Activated gamma-delta T cell treated with anti-CD3 and anti-CD28 coated beads, Interleukin-2, amount 50 U/mL, for 16 hours (primary cell): ENCODE measurements at places on chromosomes 3 and 15.

DNA sequence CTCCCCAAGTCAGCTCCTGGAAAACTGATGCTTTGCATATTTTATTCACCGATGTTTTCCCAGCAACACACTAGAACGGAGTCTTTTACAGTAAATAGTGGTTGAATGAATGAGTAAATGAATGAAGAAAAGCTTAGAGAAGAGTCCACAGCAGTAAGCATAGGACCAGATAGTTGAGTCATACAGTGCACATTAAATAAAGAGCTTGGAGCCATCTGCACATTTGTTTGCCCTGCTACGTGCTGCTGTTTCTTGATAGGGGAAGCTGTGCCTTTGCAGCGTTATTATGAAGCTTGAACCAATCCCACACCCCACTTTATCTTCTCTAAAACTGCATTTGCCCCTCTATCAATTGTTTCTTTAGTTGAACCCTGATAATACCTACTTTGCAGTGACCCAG lies 1.2 kb downstream of the FAM98B start:
- no peak for DNase-seq

DNA sequence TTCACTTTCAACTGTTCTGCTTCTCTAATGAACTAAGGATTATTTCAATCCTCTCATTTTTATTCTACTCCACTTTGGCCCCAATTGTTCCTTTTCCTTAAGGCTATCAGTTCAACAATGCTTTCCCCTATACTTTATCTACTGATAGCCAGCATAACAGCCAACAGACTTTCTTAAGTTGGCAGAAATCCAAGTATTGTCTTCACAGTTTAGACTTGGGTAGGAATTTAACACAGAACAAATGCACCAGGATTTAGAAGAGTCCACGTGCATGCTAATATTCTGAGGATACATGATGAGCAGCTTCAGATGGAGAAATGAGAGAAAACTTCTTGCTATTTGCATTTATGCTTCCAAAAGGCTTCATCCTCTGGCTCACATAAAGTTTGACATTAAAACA lies 54.8 kb downstream of the FBN1 start:
- no peak for DNase-seq

GRCh38 chr3:27628026-27628750 lies 93.9 kb downstream of the EOMES start:
- no peak for DNase-seq

DNA sequence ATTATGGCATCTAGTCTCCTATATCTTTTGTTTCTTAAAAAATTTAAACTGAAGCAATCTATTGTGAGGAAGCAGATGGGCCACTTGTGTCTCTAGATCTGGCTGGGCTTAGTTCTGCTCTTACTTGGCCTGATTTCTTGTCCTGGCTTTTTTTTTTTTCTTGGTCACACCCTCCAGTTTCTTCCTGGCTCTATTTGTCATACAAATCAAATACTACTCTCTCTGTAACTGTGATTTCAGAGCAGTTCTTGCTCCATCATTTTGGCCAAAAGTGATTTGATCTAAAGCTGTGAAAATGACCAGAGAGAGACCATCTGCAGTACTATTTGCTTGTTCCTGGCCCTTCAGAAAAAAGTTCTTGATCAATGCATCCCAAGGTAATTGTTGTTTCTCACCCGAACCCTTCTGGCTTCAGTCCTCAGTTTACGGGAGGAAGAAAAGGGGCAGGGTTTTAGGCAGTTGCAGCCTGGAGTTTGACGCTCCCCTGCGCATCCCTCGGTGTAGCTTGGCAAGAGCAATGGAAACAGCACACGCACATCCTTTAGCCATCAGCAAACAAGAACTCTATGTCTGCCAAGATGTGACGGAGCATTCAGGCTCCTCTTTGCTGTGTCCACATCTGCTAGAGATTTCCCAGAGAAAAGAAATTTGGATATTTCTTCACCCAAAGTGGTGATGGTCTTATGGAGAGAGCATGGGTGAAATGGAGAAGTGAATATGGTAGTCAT lies 31.6 kb downstream of the CHST2 start:
- DNase-seq: no peak

DNA sequence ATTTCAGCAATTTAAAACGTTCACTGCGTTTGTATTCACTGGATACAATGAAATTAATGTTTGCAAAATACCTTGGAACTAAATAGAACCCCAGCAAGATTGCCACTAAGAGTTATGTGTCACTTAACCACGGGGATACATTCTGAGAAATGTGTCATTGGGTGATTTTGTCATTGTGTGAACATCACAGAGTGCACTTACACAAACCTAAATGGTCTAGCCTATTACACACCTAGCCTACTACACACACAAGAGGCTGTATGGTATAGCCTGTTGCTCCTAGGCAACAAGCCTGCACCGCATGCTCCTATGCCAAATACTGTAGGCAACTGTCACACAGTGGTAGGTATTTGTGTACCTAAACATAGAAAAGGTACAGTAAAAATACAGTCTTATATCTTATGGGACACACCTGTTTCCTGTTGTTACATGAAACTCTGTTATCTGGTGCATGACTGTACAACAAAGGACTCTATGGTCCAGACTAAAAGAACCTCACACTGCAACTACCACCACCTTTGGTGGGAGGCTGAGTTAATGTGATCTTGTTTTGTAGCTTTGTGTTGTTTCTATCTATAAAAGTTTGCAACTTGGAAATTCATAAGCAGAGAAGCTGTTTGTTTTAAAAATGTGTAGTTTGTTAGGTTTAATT lies 92.2 kb upstream of the NTRK3 start:
- DNase-seq: no peak

DNA sequence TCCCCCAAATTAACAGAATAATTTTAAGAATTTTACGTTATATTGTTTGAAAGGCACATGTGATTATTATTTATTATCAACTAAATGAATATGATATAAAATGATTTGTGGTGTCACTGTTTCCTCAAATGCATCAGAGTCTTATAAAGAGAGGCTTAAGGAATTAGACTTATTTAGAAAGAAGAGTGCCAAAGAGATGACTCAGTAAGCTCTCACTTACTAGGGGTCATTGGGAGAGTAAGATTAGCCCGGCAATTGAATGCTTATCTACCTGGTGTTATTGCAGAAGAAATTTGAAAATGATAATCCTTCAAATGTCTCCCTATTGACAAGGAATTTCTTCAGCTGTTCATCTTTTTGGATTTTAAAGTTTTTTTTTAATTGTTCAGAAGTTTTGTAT lies 408.7 kb downstream of the OXSM start:
- no peak for DNase-seq

GRCh38 chr15:91973481-91973880 lies 120.0 kb downstream of the SLCO3A1 start:
- DNase-seq: no peak

DNA sequence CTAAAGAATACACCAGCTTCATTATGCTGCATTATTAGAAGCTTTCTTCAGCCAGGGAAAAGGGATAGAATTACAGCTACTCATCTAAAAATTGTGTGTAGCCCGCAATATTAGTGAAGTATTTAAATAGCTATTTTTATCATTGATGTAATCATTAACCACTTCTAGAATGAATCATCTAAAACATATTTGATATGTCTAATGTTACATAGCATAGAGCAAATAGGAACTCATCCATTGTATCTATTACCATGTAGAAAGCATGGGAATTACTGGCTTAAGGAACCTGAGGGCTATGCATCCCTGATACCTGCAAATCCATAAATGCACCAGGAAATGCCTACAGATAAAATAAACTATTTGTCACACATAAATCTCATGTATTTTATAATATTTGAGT lies 54.5 kb upstream of the VGLL3 start:
- no peak for DNase-seq

DNA sequence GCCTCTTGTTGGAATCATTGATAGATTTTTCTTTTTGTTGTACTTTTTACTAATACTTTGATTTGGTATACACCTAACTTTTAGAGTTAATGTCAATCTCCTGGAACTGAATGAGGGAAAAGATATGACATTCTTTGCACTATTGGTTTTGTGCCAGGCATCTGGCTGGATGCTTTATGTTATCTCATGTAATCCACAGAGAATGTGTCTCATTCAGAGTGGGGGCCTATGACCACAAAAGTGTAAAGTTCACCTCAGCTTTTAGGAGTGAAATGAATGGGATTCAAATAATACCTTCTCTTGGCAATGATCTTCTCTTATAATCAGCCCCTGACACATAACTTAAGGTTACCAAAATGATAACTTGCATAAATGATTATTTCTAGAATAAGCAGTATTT lies 329.1 kb upstream of the ROPN1 start:
- no peak for DNase-seq

DNA sequence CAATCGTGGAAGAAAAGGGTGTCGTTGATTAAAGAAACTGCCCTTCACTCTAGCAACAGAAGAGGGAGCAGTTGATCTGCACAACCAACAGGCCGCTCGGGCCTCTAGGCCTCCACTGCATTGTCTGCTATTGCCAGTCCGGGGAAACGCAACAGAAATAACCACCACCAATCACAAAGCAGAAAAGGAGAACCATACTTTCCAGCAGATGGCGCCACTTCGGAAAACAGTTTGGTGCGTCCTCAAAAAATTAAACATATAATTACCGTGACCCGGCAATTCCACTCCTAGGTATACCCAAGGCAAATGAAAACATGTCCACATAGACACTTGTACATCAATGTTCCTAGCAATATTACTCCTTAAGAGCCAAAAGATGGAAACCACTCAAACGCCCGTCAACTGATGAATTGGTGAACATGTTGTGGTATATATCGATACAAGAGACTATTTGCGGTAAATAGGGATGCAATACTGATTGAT lies 154.1 kb downstream of the TJP1 start:
- DNase-seq: no peak

GRCh38 chr3:66224220-66224619 lies 3.4 kb downstream of the SLC25A26 start:
- no peak for DNase-seq

DNA sequence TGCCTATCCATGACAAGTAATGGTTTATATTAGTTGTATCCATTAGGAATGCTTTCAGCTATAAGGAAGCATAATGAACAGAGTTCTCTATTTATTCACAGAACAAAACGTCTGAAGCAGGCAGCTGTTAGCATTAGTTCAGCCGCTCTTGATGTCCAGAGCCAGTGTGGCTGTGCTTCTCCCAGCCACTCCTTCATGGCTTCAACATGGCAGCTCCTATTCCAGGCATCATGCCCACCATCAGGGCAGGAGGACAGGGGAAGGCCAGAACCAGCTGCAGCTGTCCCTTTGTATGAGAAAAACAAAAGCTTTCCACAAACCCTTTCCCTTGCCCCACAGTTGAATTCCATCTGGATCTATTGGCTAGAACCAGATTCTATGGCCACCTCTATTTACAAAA lies 12.9 kb upstream of the SNRK start:
- DNase-seq: no peak

GRCh38 chr3:81891055-81891895 lies 129.8 kb upstream of the GBE1 start:
- DNase-seq: no peak

GRCh38 chr15:56969265-56969895 lies 50.9 kb downstream of the TCF12 start:
- no peak for DNase-seq

DNA sequence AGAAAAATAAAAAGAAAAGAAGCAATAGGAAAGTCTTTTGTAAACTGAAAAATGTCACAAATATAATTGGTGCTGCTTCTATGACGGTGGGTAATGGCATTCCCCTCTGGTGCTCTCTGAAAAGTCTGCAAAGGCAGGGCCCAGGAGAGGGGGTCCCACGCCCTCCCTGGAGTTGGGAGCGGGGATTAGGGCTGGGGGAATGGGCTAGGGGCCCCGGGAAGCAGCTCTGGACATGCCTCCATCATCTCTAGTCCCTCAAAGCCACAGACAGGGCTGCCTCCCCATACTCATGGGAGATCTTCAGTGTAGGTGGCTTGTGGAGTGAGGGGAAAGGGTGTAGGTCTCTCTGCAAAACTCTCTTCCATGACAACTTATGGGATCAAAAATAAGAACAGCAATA lies 7.8 kb upstream of the RHCG start:
- DNase-seq: no peak

DNA sequence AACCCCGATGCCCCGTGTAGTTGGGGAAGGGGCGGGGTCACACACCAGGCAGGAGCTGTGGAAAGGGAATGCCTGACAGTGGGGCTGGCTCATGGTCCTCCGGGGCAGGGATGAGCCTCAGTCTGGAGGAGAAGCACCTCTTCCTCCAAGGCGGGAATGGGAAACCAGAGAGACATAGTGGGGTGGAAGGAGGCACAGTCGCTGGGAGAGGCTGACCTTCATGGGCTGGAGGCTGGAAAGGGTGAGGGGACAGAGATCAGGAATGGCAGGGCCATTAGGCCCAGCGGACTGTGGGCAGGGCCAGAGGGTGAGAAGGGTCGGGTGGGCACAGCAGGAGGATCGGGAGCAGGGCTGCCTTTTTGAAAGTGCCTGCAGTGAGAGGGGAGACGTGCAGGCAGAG lies 65.8 kb upstream of the LINGO1 start:
- no peak for DNase-seq

- DNase-seq: no peak
Observed at GRCh38 chr3:8632402-8633237, 12.0 kb downstream of the SSUH2 start.

- no peak for DNase-seq
Observed at GRCh38 chr3:181313335-181313734, 323.8 kb upstream of the DNAJC19 start.

- DNase-seq: no peak
Observed at GRCh38 chr3:59935025-59935424, 885.2 kb upstream of the CFAP20DC start.

DNA sequence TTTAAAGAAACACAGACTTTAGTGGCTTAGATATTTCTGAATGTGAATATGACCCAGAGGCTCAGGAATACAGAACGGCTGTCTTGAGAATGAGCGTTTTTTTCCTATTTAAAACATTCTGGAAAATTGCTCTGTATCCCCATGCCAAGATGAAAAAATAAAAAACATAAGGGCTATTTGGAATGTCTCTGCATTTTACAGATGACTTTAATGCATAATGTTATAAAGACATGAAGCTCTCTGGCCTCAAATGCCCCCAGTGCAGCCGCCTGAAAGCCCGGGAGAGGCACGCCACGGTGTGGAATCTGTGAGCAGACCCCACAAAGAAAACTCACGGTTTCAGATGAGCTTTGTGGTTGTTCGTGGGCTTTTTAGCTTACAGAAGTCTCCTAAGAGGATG lies 322.5 kb upstream of the ICE2 start:
- DNase-seq: no peak

- no peak for DNase-seq
Observed at GRCh38 chr15:95292785-95293450, 1037.6 kb upstream of the NR2F2 start.

DNA sequence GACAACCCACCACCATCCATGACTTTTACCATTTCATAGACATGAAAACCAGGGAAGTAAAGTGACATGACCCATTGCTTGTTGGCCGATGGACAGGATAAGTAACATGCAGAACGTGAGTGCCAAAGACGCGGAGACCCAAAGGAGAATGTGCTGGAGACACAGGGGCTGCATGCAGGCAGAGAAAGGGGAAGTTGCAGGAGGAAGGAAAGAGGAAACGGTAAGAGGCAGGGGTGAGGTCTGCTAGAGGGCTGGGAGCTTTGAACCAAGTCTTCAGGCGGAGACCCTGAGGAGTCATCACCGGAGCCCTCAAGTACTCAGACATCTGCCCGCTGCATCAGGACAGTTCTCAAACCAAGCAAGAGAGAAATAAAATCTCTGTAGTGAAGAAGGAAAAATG lies 34.9 kb downstream of the MAGEF1 start:
- DNase-seq: no peak

GRCh38 chr3:187223799-187224198 lies 26.5 kb downstream of the RTP1 start:
- DNase-seq: no peak

GRCh38 chr3:106827515-106828213 lies 549.6 kb upstream of the CCDC54 start:
- DNase-seq: no peak
